ENCODE measurements at places on chromosomes 16 and 17. TPM values are rescaled to one million over a fixed set of nuclear protein-coding genes. Genes with fewer than 3 reads are reported as not detected.

The PRM3 gene
- not detected for total RNA-seq

The MT1A gene
- 10.0 TPM for total RNA-seq

The GLYR1 gene
- 67.8 TPM for total RNA-seq

The RHBDL1 gene
- not detected for total RNA-seq

The SCN4A gene
- total RNA-seq, result not detected

The HCRT gene
- not detected for total RNA-seq

The ASPA gene
- 1.7 TPM for total RNA-seq

The EPOP gene
- 1.9 TPM for total RNA-seq

The AGRP gene
- not detected for total RNA-seq

Measured in upper lobe of left lung (tissue), 6 donors.